ENCODE measurements at places on chromosomes 12 and 14.

- DNase-seq, result no peak
Observed at GRCh38 chr12:128120035-128120434, 146.9 kb upstream of the TMEM132C start.

- no peak for DNase-seq
Observed at GRCh38 chr12:64791036-64791435, 31.8 kb upstream of the GNS start.

DNA sequence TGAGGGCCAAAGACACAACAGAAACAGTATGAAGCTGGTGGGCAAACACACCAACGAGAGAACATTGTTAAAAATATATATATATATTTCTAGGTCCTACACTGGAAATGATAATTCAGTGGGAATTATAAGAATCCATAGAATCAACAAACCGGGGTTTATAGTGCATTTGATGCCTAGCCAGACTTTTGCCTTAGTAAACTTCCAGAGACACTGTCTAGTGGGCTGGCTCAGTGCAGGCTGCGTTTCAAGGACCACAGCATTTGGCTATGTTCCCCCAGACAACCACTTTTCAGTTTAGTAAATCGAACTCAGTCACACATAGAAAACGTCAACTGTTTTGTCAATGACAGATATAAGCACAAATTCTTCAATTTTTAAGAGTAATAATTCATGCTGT is 41.9 kb downstream of the SLC38A4 start:
- no peak for DNase-seq

DNA sequence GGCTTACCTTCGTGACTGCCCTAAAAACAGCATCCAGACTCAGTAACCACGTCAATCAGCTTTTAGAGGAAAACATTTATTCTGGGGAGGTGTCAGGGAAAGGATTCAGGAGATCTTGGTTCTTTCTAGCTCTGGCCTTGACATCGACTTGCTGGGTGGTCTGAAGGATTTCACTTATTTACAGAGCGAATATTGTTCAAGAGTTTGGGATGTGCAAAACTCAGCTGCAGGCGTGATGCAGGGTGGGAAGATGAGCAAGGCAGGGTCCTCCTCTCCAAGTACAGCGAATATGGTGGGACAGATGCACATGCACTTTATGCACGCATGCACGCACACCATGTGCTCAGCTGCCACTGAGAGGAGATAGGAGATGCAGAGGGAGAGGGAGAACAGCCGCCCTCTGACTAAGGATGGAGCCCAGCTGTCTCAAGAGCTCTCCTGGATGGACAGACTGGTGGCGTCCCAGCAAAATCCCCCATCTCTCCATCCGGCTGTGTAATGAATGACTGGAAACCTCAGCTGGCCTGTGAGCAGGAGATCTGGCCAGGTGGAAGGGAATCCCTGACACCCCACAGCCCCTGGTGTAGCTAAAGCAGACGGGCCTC is 24.4 kb upstream of the BDKRB1 start:
- DNase-seq, result no peak

GRCh38 chr14:103023881-103024473 is 33.4 kb downstream of the CDC42BPB start:
- no peak for DNase-seq

DNA sequence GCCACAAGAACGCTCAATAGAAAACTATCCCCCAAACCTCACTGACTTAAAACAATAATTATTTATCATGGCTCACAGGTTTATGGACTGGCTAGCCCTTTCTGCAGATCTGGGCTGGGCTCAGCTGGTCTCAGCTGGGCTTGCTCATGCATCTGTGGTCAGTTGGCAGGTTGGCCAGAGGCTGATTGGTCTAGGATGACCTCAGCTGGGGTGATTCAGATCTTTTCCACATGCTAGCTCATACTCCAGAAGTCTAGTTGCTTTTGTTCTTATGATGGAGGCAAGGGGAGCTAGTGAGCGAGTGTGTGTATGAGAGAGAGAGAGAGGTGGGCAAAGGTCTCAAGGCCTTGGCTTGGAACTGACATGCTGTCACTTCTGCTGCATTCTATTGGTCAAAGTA is 181.2 kb upstream of the NRXN3 start:
- no peak for DNase-seq

DNA sequence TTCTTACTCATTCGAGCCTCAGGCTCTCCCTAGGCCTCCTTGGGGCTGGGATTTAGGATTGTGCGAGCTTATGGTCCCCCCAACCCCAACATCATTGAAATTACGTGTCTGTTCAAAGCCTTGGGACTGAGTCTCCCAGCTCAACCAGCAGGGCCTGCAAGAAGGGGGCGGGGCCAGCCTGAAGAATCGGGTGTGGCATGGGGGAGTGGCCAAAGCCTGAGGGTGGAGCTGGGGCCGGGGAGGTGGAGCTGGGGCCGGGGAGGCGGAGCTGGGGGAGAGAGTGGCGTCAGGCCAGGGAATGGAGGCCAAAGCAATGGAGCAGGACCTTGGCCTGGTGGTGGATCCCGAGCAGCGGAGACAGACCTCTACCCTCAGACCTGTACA is 24.3 kb upstream of the HSPB8 start:
- DNase-seq, result no peak

GRCh38 chr12:63045020-63045860 is 105.8 kb downstream of the AVPR1A start:
- DNase-seq, result no peak

DNA sequence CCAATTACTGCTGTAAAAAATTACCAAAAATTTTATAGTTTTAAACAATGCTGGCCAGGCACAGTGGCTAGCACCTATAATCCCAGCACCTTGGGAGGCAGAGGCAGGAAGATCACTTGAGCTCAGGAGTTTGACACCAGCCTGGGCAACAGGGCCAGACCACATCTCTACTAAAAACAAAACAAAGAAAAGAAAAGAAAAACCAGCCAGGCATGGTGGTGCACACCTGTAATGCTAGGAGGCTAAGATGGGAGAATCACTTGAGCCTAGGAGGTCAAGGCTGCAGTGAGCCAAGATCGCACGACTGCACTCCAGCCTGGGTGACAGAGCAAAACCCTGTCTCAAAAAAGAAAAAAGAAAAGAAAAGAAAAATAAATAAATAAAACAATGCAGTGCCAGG is 54.0 kb upstream of the ARID2 start:
- no peak for DNase-seq

GRCh38 chr12:1662761-1663439 is 28.0 kb upstream of the ADIPOR2 start:
- DNase-seq, result no peak

Measured in stimulated activated CD4-positive, alpha-beta T cell treated with anti-CD3 and anti-CD28 coated beads, Interleukin-1b, Interleukin-23, amount 100 ng/mL, for 1 hour (primary cell).